BJ (cell line): ENCODE measurements at places on chromosomes 4 and X.

- DNase-seq = no peak
These were observed 49.9 kb upstream of the HELT start for GRCh38 chr4:184968366-184968765.

- DNase-seq = no peak
These were observed 78.7 kb upstream of the RASGEF1B start for GRCh38 chr4:81550388-81550859.

- no peak for DNase-seq
These were observed 339.6 kb upstream of the PCDH10 start for GRCh38 chr4:132809298-132810032.

- DNase-seq = no peak
These were observed 251.7 kb upstream of the MAD2L1 start for GRCh38 chr4:120318196-120318846.

DNA sequence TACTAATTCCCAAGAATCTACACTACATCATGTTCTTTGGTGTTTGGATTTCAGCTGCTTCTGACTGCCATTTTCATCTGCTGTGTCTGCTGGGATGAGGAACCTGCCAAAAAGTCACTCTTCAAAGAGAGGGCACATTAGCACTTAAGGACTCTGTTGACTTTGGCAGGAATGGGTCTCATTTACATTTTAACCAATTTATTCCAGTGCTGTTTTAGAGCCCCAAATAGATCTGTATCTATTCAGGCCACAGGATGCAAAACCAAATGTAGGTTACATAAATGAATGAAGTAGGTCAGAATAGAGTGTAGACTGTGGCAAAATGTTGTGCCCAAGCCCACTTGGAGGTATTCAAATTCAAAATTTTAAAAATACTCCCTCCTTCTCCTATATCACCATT lies 14.4 kb downstream of the TXK start:
- DNase-seq = no peak

- no peak for DNase-seq
These were observed 42.2 kb downstream of the SH2D1A start for GRCh38 chrX:124388562-124388961.

- no peak for DNase-seq
These were observed 39.3 kb downstream of the SYNPO2 start for GRCh38 chr4:118927974-118928373.

GRCh38 chr4:165516281-165516833 lies 137.5 kb downstream of the CPE start:
- DNase-seq = no peak

GRCh38 chr4:99029018-99029735 lies 33.7 kb downstream of the METAP1 start:
- DNase-seq = no peak

DNA sequence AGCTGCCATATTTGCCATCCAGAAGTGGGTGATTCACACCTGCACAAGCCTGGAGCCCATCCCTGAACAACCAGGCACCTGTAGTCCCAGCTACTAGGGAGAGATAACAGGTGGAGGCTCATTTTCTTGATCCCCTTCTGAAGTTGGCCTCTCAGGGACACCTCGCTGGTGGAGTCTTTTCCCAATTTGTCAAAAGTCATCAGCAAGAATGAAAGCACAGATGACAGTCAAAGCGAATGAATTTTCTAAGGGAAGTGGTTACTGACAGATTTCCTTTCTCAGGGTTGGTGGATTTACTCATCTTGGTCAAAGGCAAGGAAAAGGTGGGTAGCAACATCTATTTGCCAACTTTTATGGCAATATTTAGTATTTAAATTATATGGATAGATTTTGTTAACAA lies 36.5 kb downstream of the FGFBP1 start:
- no peak for DNase-seq

DNA sequence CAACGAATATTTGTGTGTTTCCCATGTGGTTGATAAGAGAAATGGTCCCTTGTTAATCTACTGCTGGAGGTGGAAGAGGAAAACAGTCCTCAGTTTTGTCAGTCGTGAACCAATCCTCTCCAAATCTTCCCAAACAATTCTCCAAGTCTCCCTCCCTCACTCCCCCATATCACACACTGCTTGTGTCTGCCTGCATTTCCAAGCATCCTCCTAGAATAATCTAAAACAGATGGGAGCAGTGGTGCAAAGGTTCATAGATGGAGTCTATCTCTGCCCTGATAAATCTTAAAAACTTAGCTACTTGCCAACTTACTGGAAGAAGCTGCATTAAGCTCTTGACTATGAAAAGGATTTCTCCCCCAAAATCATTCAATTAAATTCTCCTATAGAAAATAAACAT lies 43.7 kb upstream of the SH3KBP1 start:
- no peak for DNase-seq

- no peak for DNase-seq
These were observed 7.0 kb downstream of the CD38 start for GRCh38 chr4:15784959-15785634.

DNA sequence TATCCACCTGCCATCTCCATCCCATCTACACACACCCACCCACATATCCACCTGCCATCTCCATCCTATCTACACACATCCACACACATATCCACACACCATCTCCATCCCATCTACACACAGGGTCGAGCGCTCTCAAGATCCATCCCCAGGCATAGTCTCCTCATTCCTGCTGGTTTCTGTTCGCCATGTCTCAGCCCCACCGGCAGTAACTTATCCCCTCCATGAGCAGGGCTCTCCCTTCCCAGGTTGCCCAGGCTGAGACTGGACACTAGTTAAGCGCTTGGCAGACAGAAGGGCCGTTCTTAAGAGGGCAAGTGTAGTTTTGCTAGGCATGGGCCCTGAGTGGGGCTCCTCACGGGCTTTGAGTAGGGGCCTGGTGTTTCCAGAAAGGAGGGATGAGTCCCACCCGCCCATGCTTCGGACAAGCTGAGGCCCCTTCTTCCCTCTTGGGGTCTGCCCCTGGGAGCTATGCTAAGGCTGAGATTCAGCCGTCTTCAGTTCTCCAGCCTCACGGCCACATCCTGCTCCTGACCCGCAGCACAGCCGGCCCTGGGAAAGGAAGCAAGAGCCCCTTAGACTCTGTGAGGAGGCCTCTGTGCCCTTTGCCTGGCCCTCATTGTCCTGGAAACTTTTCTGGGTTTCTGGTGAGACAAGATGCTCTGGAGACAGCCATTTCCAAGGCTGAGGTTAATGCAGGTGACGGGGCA lies 20.4 kb downstream of the TMEM271 start:
- no peak for DNase-seq

DNA sequence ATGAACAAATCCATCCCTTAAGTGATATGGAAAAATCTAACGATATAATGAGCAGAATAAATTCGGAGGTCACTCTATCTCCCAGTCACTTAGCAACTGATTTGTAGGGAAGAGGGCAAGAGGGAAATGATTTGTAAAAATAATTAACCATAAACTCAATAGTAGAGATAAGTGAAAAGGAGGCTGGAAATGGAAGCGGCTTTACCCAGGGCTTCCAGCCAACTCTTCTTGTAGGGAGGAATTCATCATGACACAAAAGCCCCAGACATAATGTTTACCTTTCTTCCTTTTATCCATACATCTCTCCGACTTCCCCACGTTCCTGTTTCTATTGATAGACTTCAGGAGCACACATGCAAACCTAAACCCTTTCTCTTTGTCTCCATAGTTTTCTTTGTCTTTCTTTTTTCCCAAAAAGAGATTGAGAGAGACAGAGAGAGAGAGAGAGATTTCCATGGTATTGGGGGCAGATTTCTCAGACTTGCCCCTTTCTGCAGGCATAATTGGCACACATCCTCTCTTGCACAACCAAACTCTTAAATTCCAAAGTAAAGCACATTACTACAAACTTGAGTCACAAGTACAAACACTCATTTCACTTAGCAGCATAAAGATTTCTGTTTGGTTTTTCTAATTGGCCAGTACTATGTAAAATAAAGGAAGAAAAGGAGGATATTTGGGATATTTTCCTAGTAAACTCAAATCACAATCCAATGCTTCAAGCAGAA lies 140.9 kb downstream of the MAPK10 start:
- DNase-seq = no peak

GRCh38 chr4:101670897-101671296 lies 119.6 kb upstream of the BANK1 start:
- DNase-seq = no peak

DNA sequence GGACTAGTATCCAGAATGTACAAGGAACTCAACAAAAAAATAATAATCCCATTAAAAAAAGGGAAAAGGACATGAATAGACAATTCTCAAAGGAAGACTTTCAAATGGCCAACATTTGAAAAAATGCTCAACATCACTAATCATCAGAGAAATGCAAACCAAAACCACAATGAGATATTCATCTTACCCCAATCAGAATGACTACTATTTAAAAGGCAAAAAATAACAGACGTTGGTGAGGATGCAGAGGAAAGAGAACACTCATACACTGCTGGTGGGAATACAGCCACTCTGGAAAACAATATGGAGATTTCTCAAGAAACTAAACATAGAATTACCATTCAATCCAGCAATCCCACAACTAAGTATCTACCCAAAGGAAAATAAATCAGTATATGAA lies 133.1 kb downstream of the KDR start:
- no peak for DNase-seq

- DNase-seq = no peak
These were observed 16.7 kb downstream of the GPRIN3 start for GRCh38 chr4:89290727-89291516.

GRCh38 chr4:128468123-128468989 lies 180.7 kb upstream of the PGRMC2 start:
- peak; percentile 72 for DNase-seq

DNA sequence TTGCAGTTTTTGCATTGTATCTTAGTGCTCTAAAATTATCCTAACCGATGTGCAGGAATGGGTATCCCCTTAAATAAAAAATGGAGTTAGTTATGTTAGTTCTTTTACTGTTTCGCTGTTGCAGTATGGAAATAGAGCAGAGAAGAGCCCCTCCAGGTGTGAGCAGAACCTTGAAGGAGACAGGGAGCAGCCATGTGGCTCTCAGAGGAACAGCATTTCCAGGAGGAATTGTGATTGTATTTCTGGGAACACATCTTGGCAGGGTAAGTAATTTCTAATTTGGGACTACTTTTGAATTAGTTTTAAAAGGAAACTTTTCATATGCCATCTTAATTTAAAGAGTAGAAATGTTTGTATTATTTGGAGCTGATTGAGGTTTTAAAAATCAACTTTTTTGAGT lies 5.3 kb upstream of the CCDC158 start:
- no peak for DNase-seq

DNA sequence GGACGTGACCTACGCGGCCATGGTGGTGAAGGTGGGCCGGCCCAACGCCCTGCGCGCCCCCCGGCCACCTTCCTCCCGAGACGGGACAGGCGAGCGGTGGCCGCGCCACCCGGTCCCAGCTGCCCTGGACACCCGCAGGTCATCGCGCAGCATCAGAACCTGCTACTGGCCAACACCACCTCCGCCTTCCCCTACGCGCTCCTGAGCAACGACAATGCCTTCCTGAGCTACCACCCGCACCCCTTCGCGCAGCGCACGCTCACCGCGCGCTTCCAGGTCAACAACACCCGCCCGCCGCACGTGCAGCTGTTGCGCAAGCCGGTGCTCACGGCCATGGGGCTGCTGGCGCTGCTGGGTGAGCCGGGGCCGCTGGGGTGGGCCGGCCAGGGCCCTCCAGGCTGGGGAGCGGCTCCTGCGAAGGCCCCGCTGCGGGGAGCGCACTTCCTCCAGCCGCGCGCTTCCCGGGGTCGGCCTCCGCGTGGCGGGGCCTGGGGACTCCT lies 9.0 kb upstream of the SLC26A1 start:
- no peak for DNase-seq

DNA sequence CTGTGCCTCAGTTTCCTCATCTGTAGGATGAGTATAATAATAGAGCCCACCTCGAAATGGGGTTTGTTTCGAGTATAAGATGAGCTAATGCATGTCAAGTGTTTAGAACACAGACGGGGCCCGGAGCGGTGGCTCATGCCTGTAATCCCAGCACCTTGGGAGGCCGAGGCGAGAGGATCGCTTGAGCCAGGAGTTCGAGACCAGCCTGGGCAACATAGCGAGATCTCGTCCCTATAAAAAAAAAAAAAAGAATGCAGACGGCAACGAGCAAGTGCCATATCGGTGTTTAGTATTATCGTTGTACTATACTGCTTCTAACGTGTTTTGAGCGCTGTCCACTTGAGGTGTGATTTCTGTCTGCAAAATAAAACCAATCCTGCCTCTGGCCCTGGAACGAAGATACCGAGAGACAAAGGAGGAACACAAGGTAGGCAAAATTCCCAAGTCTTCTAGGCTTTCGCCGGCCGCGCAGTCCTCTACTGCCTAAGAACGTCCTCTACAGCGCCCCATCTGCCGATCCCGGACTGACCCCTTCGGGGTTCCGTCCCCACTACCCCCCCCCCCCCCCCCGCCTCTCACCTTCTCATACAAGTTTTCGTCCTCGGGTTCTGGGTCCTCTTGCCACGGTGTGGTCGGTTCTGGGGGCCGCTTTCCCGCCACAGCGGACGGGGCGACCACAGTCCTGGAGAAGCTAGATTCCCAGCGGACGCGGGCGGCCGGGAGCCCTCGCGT lies 442 bp downstream of the NDUFB11 start:
- peak; percentile 4 for DNase-seq

DNA sequence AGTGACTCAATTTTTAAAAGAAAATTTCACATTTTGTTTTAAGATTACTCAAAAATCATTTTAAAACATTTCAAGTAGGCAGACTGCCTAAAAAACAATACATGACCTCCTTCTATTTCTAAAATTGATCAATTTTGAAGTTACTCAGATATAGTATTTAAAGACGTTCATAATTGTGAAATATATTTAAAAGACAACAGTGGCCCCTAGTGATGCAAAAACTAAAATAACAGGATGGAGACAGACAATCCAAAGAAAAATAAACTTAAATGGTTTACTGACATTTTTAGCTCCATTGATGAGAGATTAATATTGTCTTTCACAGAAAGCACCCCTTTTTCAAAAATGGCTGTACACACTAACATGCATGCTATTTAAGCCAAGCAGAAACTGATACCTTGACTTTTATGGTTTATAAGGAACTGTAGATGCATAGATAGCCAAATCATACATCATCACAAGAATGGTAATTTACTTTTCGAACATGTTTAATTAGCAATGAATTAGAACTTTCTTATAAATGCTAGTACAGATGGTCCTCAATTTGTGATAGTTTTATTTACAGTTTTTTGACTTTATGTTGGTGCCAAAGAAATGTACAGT lies 69.8 kb upstream of the FAT4 start:
- no peak for DNase-seq

DNA sequence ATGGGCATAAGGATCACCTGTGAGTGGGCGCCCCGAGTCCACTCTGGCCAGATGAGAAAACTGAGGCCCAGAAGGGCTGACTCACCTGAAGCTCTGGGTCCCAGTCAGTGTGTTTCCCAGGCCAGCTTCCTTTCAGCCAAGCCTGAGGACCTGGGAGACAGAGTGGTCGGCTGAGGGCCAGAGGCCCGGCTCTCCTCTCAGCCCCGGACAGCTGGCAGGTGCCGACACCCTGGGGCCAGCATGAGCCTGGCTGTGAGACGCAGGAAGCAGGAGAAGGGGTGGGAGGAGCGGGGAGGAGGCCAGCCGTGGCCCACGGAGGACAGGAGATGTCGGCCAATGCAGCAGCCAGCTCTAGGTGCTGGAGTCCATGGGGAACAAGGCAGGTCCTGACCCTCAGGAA lies 28.9 kb downstream of the ATP2B3 start:
- no peak for DNase-seq

- no peak for DNase-seq
These were observed 82.0 kb upstream of the PITX2 start for GRCh38 chr4:110704748-110705439.
